ENCODE measurements at places on chromosomes 13 and 19.

DNA sequence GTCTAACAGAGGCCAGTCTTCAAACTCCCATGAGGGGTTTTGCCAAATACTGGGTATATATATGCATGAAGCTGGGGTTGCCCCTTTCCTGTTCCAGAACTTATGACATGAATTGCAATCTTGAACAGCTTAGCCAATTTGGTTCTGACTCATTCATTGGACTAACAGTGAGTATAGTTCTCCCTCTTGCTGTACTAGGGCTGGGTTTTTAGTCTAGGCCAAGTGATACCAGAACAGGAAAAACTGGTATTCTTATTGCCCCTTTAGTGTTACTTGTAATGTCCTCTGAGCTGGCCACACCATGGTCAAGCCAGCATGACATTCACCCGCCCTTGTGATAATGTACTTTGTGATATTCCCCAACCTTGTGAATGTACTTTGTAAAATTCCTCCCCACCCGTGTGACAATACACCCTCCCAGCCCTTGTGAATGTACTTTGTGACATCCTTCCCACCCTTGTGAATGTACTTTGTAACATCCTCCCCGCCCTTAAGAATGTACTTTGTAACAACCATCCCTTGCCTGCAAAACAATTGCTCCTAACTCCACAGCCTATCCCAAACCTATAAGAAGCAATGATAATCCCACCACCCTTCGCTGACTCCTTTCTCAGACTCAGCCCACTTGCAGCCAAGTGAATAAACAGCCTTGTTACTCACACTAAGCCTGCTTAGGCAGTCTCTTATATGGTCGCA is 26.9 kb downstream of the ZNF846 start:
- no peak for DNase-seq

DNA sequence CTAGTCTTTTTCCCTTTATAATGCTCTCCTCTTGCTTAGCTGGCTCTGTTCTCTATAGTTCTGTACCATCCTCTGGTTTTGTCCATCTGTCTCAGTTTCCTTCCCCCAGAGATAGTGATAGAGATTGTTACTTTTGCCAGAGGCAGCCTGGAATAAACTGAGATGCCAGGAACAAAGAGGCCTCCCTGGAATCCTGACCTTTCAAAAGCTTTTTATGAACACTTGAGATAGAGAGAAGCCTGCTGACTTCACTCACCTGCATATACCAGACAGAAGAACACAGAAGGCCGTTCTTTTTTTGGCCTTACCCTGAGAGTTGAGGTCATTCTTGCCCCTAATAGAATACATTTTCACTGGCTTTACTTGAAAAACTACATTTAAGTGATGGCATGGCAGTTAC is 150.2 kb downstream of the LHFPL6 start:
- no peak for DNase-seq

DNA sequence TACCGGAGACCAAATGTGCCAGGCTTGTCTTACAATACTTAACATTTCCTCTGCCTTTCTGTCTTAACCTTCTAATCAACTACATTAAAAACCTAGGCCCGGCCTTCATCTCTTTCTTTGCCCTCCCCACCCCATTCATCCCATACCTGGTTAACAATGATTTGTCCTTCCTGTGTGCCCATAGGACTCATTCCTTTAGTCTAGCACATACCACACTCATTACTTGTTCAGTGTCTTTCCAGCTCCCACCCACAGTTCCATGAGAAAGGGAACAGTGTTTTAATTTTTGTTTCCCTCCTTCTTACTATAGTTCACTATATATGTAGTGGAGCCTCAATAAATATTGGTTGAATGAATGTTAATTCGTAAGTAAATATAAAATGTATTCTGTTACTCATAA is 2.4 kb downstream of the CLN5 start:
- no peak for DNase-seq

GRCh38 chr19:55685776-55686175 is 10.8 kb downstream of the EPN1 start:
- DNase-seq: no peak

DNA sequence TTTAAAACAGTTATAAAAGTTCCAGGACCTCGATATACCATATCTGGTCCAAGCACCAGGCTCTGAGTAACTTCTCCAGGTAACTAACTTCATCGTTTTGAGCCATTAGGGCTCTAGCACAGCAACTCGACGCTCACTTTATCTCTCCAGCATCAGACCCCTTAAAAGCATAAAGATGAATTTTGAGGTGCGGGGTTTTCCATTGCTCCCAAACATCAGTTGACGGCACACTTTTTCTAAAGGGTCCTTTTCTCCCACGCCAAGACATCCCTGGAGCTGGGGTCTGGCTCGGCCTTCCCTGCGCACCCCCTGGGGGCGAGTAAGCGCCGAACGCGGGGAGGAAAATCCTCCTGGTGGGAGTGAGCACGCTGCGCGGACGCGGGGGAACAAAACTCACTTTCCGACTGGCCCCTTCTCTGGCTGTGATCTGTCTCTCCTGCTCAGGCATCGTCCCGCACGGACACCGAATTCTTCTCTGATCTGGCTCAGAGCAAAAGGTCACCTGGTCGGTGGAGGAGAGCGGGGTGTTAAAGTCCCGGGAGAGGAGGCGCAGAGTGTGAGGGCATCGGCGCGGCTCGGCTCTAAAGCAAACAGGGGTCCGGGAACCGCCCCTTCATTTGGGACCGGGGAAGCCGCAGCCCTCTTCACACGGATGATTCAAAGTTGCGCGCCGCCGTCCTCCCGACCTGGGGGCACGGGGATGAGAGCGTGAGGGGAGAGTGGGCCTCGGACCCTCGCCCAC is at the start of gene ATP7B:
TSS of gene ATP7B (minus strand) at position 561 of the 742 bp plus-strand sequence. CDS start at position 448, 113 bp downstream.
- DNase-seq: no peak

GRCh38 chr19:42325308-42325895 is at the start of gene MEGF8:
Gene MEGF8 (plus strand): TSS chr19:42325635. CDS start chr19:42326244, 609 bp downstream.
- DNase-seq: peak; percentile 99

- no peak for DNase-seq
Measured at GRCh38 chr13:41099986-41100385, 32.6 kb downstream of the KBTBD6 start.

GRCh38 chr19:18895038-18895823 is 727 bp downstream of the CERS1 start:
- DNase-seq: no peak

DNA sequence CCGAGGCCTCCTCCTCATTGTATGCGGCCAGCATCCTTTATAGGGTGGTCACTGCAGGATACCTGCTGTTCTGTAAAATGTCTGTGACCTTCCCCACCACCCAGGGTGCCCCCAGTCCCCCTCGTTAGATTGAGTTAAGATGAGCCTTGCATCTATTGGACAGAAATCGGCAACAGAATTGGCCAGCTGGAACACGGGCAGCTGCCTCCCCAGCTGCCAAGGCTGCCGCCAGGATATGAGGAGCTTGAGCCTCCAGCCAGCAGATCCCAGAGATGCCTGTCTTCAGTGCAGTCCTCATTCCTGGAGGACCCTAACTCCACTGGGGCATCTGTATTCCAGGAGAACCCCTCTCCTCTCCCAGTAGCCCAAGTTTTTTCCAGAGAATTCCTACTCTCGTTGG is 463.0 kb downstream of the TSHZ3 start:
- no peak for DNase-seq

- DNase-seq: no peak
Measured at GRCh38 chr19:18741124-18742121, 49.7 kb downstream of the COMP start.

DNA sequence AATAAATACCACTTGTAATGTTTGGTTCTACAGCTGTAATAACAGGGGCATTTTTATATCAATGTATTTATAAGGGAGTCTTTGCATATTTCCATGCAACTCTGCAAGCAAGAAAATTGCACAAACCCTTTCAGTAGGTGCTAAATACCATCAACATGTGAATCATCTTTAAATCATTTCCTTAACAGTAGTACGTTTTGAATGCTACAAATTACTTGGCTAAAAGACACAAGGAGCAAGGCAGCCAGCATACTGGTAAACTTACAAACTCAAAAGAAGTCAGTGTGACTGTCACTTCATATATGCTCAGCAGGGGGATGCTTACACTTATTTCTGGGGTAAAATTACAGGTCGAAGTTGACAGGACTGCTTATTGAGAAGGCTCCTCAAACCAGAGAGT is 402.4 kb downstream of the EFNB2 start:
- no peak for DNase-seq

DNA sequence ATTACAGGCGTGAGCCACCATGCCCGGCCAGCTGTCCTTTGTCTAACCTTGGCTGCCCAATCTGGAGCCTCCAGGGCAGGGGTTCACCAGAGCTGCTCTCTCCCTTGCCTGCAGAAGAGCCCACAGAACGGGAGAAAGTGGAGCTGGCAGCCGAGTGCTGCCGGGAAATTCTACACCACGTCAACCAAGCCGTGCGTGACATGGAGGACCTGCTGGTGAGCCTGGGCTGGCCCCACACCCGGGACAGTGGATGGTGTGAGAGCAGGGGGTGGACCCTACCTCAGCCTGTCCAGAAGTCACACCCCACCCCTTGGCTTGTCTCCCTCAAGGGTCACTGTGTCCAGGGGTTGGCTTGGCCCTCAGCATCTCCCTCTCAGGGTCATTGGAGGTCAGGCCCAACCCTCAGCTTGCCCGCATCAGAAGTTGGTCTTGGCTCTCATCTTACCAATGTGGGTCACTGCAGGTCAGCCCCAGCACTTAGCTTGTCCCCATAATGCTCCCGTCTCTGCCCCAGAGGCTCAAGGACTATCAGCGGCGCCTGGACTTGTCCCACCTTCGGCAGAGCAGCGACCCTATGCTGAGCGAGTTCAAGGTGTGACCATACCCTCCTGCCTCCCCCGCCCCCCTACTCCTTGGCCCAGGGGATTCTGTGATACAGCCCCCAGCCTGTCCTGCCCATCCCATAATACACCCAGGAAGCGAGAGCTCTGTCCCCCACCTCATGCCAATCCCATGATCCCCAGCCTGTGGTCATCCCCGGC is 20.4 kb downstream of the ARHGEF1 start:
- DNase-seq: no peak

GRCh38 chr13:37353911-37354310 is 244.7 kb downstream of the POSTN start:
- DNase-seq: no peak

- DNase-seq: no peak
Measured at GRCh38 chr19:33905473-33905936, 108.8 kb downstream of the KCTD15 start.

- no peak for DNase-seq
Measured at GRCh38 chr19:38763795-38764220, 9.5 kb downstream of the LGALS7 start.

DNA sequence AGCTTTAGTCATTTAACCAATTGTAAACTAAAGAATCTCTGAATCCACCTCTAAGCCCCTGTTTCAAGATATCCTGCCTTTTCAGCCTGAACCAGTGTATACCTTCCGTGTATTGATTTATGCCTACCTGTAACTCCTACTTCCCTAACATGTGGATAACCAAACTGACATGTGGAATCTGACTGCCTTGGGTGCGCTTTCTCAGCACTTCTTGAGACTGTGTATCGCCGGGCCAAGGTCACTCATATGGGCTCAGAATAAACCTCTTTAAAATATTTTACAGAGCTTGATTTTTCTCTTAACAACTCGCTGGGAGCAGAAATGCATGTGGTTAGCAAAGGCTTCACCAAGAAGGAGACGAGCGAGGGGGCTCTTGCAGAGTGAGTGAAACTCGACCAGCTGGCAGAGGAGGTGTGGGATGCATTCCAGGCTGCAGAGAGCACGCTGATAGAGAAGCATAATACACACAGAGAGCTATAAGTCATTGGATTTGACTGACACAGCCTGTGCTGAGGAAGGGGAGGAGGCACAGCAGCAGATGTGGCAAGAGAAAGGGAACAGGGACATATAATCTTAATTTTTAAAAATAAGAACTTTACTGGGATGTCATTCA is 268.2 kb upstream of the MAB21L1 start:
- no peak for DNase-seq

DNA sequence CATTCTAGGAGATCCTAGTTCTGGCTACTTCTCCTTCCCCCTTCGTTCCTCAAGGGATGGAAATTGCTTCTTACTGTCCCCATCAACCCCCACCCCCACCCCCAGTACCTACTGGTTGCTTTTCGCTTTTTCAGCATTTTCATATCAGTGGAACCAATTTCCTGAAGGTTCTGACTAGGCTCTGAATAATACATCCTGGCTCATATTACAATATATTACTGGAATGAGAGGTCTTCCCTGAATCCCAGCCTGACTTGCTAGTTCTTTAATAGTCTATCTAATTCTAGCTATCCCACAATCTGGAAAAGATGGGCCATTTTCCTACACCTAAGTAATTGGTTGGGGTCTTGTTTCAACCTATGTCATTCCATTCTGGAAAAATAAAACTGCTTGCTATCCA is 207.4 kb downstream of the COG6 start:
- no peak for DNase-seq

- DNase-seq: no peak
Measured at GRCh38 chr13:23182142-23182541, 1.4 kb downstream of the SGCG start.

GRCh38 chr13:69866555-69866954 is 241.1 kb upstream of the ATXN8OS start:
- DNase-seq: no peak

DNA sequence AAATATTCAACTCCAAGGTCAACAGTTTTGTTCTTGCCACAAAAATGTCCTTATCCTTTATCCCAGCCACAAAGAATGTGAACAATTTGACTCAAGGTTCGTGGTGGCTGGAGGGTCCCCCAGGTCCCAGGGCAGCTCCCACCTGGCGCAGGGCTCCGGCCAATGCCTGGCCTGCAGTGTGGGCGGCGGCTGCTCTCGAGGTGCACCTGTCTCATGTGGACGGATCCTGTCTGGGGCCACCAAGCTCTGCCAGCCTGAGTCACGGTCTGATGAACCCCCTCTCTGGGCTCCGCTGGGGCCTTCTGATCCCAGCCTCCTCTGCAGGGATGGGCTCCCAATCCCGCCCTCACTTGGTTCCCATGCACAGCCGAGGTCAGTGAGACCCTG is 49.4 kb downstream of the GAS6 start:
- no peak for DNase-seq

- no peak for DNase-seq
Measured at GRCh38 chr13:37241786-37242185, 136.3 kb upstream of the CSNK1A1L start.

GRCh38 chr13:109760402-109760801 is 26.0 kb downstream of the IRS2 start:
- no peak for DNase-seq

DNA sequence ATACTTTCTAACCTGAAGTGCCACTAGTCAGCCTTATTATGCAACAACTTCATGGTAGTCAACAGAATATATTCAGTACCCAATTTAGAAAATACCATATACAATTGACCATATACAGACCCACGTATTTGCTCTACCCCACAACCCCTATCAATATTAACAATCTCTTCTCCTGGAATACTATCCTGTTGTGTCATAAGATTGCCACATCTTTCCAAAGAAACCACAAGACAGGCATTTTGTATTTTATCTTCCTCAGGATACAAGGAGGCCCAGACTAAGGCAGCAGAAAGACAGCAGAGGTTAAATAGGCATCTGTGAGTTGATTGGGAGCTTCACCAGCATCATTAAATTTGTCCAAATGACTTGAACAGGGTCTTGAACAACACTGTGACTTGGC is 4.5 kb downstream of the SPART start:
- no peak for DNase-seq
